ENCODE measurements at places on chromosomes 6 and 20.

DNA sequence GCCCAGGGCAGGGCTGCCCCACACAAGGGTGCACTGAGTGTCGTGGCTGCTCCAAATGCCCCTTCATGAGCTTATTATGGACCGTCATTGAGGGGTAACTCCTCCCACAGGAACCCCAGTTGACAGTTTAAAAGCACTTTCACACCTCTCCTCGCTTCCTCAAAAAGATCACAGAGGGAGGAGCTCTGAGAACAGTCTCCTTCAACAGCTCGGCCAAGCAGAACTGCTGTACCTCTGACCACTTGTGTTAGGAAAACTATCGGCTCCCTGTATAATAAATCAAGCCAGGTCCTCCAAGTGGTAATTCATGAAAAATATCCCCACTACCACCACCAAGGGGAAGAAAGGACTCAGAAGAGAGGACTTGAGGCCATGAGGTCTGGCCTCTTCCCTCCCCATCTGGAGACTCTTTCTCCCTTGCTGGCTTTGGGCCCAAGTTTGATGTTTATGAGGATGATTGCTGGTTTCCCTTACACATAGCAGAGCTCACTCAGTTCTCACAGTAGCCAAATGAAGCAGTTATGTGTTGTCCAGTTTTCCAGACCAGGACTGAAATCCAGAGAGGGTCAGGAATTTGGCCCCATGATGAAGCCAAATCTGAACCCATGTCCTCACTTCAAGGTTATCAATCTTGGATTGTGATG lies 8.7 kb downstream of the SNX21 start:
- no peak for DNase-seq

- no peak for DNase-seq
These were observed 96.6 kb upstream of the AKIRIN2 start for GRCh38 chr6:87798393-87799278.

- no peak for DNase-seq
These were observed 112.8 kb downstream of the BTBD3 start for GRCh38 chr20:12030470-12030869.

GRCh38 chr6:33886673-33887144 lies 82.9 kb upstream of the MLN start:
- DNase-seq = peak; percentile 37

DNA sequence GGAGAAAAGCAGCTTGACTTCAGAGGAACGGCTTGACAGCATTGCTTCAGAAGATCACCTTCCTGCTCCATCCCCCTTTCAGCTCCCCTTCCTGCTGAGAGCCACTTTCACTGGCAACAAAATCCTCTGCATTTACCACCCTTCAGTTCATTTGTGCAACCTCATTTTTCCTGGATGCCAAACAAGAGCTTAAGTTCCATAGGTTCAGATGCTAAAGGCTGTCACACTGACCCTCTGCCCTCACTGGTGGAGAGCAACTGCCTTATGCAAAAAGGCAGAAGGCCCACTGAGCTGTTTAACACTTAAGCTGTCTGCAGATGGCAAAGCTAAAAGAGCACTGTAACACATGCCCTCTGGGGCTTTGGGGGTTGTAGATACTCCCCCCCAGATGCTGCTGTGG lies 131.2 kb upstream of the SPACA1 start:
- no peak for DNase-seq

- no peak for DNase-seq
These were observed 124.4 kb upstream of the NUP153 start for GRCh38 chr6:17831135-17831534.

GRCh38 chr6:48695872-48696271 lies 584.9 kb upstream of the PTCHD4 start:
- no peak for DNase-seq

GRCh38 chr6:33156561-33156960 lies 35.7 kb downstream of the COL11A2 start:
- DNase-seq = no peak

GRCh38 chr6:7047966-7048365 lies 59.8 kb upstream of the RREB1 start:
- no peak for DNase-seq

- no peak for DNase-seq
These were observed 133.9 kb upstream of the BEND6 start for GRCh38 chr6:56821005-56821432.

DNA sequence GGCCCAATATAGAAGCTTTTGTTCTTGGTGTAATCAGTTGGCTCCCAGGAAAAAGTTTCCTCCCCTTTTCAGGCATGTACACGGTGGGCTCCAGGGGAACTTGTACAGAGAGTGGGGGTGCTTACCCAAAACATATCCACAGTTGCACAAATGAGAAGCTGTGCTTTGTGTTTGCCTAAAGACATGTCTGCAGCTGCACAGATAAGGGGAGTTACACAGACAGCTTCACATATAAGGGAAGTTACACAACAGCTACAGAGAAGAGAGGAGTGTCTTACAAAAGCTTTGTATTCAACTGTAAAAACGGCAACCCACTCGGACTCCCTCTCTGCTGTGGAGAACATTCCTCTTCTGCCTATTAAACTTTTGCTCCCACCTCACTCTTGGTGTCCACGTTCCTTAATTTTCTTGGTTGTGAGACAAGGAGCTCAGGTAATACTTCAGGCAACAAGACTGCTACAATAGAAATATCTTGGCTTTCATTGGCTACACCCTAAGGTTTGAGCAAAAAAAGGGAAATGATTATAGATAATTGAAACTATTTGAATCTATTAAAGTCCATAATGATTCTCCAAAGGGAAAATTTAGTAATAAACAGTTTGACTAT lies 7.4 kb upstream of the PNRC1 start:
- DNase-seq = no peak
